NCI-H187 (cell line): ENCODE measurements at places on chromosomes 11 and 22.

GRCh38 chr11:117143390-117143789, 697 bp upstream of the PAFAH1B2 start:
- no peak for DNase-seq

- no peak for DNase-seq
Observed at GRCh38 chr11:70448983-70449567, 50.7 kb downstream of the CTTN start.

GRCh38 chr11:77515063-77515462, 41.2 kb upstream of the PAK1 start:
- DNase-seq, result no peak

DNA sequence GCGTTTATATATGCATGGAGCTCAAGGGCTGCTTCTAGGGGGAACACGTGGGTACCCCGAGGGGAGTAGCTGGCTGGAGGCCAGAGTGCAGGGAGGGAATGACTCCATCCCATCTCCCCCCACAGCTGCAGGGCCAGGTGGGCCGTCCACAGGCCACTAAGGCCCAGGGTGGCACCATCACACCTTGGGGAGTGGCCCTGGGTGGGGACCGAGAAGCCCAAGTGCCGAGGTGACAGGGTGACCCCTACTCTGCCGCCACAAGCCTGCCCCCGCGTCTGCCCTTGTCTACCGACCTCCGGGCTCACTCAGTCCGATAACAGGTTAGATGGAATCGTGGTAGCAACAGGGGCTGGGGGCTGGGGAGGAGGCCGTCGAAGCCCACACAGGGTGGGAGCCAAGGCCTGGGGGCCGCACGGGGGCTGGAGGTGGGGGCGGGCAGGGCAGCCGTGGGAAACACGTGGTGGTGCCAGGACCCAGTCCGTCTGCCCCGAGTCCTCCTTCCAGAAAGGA, 125.7 kb downstream of the KCNQ1OT1 start:
- DNase-seq, result no peak

- DNase-seq, result no peak
Observed at GRCh38 chr11:15806217-15806616, 550.1 kb downstream of the SOX6 start.

DNA sequence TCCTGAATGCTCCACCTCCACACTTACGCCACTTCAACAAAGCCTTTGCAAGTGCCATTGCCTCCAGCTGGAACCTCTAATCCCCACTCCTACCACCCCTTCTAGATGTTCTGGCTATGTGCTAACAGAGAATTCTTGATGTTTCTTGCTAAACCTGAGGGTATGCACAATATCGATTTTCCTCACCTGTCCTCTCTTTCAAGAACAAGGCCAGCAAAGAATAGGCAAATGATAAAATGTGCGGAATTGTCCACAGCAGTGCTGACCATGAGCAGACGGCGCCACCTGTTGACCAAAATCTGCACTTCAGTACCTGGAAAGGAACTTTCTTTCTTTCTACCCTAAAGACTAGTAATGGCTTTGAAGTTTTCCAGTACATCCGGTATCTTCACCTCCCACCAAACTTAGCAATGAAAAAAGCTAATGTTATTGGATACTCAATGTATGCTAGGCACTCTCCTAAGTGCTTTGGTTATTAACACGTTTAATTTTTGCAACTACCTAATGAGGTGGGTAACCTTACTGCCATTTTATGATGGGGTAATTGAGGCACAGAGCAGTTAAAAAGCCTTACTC, 3.4 kb downstream of the TIMM10 start:
- peak; percentile 18 for DNase-seq

DNA sequence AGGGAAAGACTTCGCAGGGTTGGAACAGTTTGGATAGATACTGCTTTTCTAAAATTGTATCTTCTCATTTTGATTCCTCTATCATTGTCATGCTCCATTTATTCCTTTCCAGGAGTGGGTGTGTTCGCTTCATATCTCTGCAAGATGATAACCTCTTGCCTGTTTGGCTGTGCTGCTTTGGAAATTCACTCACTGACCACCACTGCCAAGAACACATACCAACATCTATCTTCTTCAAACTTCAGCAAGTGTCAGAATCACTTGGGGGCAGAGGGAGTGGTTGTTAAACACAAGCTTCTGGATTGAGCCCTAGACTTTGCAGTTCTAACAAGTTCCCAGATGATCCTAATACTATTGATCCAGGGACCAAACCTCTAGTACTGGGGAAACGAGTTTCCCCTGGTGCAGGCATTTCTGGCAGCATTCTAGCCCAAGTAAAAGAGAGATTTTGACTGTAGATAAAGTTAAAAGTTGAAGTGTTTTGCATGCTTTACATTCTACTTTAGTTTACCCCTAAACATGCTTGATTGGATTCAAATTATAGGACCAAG, 11.5 kb upstream of the DKK3 start:
- DNase-seq, result no peak

- DNase-seq, result peak; percentile 89
Observed at GRCh38 chr11:7020183-7020917, at the start of the genes NLRP14 and ZNF214. TSS of gene NLRP14 (plus strand) at chr11:7020479. CDS start at chr11:7038587, 18,108 bp downstream. TSS of gene ZNF214 (minus strand) at chr11:7020346. CDS start at chr11:7002835, 17,511 bp downstream.

DNA sequence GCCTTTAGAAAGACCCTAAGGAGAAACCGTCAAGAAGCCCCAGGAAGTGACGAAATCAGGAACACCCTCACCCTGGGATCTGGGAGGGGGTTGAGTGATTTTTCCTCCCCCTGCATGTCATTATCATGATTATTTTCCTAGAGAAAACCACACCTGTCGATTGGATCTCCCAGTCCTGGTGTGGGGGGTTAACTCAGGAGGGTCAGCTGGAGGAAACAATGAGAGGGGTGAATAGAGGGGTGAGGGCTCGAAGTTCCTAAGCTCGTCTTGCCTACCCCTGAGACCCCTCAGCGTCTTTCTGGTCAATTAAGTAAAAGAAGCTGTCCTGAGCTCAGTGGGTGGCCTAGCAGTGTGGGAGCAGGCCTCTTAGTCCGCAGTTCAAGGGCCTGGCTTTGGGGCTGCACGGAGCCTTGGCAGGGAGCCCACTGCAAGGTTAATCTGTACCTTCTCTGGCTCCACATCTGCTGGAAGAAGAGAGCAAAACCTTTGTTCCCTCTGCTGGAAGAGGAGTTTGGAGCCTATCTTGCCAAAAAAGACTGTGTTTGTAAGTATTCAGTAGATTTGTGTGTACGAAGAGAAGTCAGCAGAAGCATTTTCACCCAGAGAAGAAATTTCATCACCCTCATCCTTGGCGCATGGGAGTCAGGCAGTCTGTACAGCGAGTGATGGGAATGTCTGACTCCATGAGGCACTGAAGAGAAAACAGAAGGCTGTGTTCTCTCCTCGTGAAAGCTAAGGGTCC, 34.2 kb upstream of the FTH1 start:
- DNase-seq, result no peak

- peak; percentile 49 for DNase-seq
Observed at GRCh38 chr11:113401718-113402117, 14.1 kb downstream of the ANKK1 start.

DNA sequence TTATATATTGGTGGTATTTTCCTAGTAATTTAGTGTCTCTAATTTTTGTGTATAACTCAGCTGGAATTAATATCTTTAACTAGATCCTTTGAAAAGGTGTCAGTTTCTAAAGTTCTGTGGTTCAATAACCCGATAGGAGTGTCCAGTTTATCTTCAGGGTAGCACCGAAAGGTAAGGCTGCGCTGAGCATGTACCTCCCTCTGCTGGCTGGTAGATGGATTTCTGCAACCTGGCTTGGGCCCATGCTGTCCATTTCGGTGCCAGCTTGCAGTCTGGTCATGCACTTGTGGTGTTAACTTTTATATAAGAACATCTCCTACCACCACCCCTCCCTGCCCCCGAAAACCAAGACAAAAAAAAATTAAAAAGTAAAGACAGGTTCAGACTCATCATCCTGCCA, 24.7 kb downstream of the EXT2 start:
- DNase-seq, result no peak

DNA sequence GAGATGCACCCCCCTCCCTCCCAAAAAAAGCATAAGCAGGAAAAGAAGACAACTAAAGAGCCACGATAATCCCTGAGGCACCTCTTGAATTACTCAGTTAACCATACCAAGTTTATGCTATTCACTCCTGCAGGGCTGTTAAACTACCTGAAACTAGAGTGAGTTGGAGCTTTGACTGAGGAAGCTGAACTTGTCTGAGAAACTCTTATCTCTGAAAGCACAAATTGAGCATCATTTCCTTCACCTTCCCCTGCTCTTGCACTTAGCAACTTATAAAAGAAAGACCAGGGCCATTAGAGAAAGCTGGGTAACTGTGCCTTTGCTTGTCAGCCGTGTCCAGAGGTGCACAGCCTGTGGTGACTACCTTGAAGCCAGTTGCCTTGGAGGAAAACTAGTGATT, 745.6 kb downstream of the NELL1 start:
- DNase-seq, result no peak

DNA sequence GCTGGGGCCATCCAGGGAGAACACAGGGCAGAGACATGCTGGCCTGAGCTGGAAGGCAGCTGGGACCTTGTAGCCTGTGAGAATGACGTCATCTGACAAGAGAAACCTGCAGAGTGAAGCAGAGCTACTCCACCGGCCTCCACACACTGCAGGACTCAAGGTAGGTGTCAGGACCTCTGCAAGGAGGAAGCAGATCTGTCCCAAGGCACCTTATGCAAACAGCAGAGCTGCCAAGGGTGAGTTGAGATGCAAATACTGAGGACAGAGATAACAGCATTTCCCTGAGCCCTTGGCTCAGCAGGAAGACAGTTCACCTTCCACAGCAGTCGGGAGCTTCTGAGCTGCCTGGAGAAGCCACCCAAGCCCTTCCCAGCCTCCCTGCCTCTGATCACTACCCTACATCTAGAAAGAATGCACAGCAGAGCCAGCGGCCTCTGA, 51.9 kb upstream of the IGSF9B start:
- no peak for DNase-seq

- no peak for DNase-seq
Observed at GRCh38 chr11:119380827-119381180, 686 bp downstream of the USP2 start.

GRCh38 chr11:14018441-14018840, 55.9 kb downstream of the SPON1 start:
- DNase-seq, result no peak

GRCh38 chr11:66880496-66881450, 23.9 kb downstream of the LRFN4 start:
- peak; percentile 54 for DNase-seq

GRCh38 chr11:65382033-65382803, at the start of gene SLC25A45:
TSS of gene SLC25A45 (minus strand) at chr11:65382646. CDS start at chr11:65381951, 695 bp downstream.
- peak; percentile 73 for DNase-seq

DNA sequence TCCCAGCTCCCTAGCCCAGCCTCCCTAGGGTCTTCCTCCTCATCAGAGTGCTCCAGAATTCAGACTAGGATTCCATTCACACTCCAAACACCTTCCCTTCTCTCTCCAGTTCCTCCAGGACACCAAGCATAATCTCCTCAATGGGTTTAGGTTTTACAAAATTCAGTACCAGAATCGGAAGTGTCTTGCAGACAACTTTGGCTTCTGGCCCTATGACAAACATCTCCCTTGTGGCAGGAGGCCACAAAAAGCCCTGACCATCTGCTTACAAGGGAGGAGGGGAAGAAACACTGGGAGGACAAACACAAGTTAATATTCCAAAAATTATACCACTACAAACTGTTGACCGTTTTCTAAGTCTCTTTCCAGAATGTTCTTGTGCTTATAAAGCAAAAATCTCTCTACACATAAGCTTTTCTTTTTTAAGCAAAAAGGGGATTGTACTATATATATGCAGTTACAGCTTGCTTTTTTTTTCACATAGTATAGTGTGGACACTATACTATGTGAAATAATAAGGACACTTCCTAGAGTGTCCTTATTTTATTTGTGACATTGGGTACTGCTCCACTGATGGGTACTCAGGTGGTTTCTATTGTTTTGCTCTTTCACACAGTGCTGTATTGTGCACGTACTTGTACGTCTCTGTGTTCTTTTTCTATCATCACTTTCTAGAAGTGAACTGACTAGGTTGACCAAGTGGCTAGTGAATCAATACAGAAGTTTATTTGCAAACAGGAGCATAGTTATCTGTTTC, 78.7 kb downstream of the BDNF start:
- DNase-seq, result no peak

DNA sequence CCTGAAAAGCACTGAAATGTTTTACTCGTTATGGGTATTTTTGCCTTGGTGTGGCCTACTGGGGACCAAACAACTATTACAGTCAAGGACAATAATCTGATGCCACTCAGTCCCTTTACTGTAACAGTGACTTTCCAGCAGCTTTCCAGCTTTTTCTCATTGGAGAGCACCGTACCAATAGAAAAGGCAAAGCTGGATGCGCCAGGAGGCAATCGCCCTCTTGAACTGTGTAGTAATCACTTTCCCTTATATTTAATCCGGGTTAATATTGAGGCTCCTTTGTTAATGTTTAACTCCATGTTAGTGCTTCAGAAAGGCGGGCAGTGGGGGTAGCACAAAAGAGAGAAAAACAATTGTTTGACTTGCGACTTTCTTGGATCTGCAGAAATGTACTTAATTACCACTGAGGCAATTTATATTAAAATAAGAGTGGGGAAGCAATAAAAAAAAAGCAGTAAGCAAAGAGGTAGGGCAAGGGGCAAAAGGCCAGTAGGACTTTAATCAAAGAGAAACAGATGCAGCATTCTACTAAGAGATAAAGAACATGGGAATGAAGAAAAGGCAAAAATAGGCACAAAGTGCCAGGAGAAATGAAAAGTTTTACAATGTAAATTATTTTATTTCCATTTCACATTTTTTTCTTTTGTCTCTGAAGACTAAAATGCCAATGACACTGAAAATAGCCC, 81.6 kb downstream of the LRRC4C start:
- DNase-seq, result no peak

DNA sequence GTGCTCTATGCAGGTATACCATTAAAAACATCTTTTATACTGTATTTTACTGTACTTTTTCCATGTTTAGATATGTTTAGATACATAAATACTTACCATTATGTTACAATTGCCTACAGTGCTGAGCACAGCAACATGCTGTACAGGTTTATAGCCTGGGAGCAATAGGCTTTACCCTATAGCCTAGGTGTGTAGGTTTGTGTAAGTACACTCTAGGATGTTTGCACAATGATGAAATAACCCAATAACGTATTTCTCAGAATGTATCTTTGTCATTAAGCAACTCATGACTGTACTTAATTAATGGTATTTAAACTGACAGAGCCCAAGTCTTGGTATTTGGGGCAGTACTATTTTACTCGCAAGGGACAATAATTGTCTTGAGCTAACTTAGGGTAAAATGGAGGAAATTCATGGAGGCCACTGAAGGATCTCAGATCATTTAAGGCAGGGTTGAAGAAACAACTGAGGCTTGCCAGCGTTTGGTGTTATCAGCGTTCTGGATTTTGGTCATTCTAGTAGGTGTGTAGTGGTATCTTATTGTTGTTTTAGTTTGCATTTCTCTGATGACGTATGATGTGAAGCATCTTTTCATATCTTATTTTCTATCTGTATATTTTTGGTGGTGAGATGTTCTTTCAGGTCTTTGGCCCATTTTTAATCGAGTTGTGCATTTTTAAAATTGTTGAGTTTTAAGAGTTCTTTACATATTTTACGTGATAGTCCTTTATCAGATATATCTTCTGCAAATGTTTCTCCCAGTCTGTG, 42.4 kb downstream of the ADAMTS15 start:
- DNase-seq, result no peak

GRCh38 chr11:12318791-12319438, 58.5 kb upstream of the PARVA start:
- peak; percentile 74 for DNase-seq

- DNase-seq, result no peak
Observed at GRCh38 chr11:45733176-45733575, 67.8 kb upstream of the CHST1 start.

- no peak for DNase-seq
Observed at GRCh38 chr11:86115542-86116385, 46.9 kb upstream of the PICALM start.

- DNase-seq, result no peak
Observed at GRCh38 chr11:90890347-90890746, 667.5 kb upstream of the CHORDC1 start.

GRCh38 chr22:33859311-33859710, 61.0 kb downstream of the LARGE1 start:
- DNase-seq, result no peak
